ENCODE measurements at places on chromosomes 12 and 14.

- DNase-seq, result no peak
Observed at GRCh38 chr12:57006809-57007475, 596 bp upstream of the ZBTB39 start.

DNA sequence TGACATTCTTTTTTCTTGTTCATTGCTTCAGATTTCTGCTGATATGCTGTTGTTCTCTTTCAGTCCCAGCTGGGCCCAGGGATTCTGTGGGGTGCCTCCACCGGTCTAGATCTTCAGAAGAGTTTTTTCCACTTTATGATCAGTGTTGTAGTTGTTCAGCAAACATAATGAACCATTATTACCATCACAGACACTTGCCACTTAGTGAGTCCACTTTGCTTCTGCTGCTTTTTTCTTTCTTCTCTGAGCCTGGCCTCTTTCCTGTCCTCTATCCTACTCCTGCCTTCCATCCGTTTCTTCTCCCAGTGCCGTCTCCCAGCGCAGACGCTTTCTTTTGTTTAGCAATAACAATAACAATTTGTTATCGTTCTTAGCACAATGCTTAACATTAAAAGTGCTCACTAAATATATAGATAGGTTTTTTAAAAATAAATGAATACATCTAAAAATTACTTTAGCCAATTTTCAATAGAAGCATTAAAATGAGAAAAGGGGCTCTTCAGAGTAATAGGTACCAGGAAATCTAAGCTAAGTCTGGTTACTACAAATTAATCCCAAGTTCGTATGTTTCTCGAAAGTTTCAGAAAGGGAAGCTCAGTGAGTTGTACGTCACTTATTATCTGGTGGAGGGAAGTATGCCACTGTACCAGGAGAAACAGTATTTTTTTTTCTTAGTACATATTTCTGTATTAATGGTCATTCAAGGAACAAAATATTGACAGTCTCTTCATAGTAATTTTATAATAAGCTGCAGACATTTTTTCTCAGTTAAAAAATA lies 98.2 kb downstream of the SRGAP1 start:
- DNase-seq, result no peak

DNA sequence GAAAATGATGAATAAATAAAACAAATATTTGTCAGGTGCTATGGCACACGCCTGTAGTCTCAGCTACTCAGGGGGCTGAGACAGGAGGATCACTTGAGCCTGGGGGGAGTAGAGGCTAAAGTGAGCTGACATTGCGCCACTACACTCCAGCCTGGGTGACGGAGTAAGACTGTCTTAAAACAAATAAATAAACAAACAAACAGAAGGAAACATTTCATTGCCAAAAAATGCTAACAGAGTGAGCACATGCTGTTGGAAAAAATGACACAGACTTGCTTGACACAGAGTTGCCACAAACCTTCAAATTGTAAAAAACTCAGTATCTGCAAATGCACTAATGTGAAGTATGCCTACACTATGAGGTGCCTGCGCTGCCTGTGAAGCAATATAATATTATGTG lies 50.8 kb upstream of the AP4S1 start:
- no peak for DNase-seq

DNA sequence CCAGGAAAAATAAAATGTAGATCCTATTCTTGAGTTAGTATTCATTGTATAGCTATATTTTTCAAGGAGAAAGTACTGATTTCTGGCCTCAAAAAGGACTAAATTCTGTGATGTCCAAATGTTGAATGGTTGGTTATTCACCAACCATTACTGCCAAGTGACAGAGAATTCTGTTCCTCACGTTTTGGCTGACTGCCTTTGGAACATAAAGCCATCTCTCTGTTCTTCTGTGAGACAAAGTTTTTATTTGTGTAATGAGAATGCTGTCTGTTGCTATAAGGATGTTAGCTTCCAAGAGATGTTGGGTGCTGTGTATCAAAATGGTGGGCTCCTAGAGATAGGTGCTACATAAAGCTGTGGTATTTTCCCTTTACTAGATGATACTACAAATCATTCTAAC lies 9.3 kb downstream of the ZNF410 start:
- no peak for DNase-seq

DNA sequence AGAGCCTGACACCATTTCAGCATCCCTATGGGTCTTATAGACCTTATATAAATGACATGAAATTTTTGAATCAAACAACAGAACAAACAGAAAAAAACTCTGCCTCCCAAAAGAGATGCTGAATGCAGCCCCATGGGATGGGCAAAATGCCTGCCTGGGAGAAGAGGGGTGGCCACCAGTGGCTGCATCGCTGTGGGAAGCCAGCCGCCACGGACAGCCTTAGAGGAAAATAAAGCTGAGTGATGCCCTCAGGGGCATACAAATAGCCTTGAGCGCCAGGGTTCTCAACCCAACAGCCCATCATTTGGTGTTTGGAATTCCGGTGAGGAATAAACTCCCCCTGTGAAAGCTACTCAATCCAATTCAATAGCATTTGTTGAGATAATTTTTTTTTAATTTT lies 22.9 kb downstream of the SYNE3 start:
- DNase-seq, result no peak

All from NCI-H82 (cell line).